ENCODE measurements at places on chromosomes 3 and 15.

DNA sequence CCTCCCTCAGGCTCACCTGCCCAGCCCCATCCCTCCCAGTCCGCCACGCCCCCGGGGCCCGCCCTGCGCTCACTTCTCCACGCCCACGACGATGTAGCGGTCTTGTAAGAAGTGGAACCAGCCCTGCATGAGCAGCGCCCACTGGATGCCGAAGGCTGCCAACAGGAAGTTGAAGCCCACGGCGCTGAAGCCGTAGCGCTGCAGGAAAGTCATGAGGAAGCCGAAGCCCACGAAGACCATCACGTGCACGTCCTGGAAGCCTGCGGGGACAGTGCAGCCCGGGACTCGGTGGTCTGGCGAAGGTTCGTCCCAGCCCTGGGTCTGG is 9.7 kb downstream of the RHCG start:
- no peak for DNase-seq

DNA sequence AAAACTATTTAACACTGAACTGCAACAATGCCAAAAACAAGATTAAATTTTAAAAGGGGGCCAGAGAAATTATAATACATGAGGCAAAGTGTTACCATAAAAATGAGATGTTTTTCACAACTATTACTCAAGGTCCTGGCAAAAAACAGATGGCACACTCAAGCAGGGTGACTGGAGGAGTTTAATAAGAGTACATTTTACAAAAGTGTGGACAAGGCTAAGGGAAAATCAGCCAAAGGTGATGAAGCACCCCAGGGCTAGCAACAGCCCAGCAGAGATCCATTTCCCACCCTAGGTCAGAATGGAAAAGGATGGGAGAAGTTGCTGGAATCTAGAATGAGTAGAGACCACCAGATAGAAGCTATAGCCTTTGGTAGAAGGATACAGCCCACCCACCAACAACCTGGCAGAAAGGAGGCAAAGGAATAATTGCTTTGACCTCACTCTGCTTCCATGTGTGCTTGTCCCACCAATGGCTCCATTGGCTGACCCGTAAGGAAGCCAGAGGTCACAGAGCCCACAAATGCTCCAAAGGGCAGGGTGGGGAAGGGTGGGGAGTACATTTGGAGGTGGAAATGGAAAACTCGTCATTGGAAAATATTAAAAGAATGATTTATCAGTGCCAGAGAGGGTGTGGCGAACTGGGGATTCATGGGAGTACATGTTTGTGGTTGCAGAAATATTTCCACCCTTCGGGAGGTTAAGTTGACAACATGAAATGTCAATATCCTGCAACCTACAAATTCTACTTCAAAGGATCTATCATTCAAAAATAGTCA is 161.0 kb upstream of the UBE2E2 start:
- no peak for DNase-seq

DNA sequence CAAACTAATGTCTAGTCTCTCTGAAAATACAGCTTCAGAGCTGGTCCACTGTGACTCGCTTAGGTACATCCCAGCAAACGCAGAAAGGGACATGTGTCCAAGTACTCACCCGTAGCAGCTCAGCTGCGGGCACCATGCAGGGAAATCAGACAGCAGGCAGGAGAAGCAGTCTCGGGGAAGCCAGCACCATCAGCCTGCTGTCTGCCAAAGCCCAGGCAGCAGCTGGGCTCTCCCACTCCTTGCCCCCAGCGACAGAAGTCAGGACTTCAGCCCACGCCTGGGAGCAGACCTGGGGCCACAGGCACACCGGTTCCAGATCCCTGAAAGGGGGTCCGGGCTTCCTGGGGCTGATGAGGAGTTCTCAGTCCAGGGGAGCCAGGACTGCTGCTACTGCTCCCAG is 34.9 kb downstream of the SEMA5B start:
- DNase-seq: no peak

DNA sequence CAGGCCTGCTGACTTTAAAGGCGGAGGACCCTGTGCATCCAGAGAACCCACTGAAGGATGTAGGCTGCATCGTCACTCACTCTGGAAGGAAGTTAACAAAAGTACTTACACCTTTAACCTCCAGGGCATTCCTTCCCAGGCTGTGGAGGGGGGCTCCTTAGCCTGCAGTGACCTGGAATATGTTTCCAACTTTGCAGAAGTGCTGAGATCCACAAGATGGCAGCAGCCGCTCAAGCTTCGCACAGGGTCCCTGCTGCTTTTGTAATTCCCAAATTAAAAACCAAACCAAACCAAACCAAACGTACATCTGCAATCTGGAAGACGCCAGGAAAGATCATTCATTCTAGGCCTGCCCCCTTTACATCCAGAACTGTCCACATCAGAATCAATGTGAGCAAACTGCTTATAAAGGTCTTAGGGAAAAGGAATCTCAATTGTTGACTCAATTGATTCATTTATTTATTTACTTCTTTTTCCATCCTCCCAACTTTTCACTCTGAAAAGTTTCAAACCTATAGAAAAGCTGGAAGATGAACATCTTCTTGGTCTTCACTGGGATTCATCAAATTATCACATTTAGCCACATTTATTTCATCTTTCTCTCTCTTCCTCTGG is 70.5 kb upstream of the KLHL25 start:
- no peak for DNase-seq

GRCh38 chr15:60316961-60317360 is 80.8 kb downstream of the ANXA2 start:
- DNase-seq: no peak

All from NCI-H1092 (cell line).